Motor neuron (in vitro differentiated cells): ENCODE measurements at places on chromosomes 1 and 21. TPM values are rescaled to one million over a fixed set of nuclear protein-coding genes. Genes with fewer than 3 reads are reported as not detected.
A peak's percentile ranks its signal among the peaks of the same experiment; 100 is the strongest.

DNA sequence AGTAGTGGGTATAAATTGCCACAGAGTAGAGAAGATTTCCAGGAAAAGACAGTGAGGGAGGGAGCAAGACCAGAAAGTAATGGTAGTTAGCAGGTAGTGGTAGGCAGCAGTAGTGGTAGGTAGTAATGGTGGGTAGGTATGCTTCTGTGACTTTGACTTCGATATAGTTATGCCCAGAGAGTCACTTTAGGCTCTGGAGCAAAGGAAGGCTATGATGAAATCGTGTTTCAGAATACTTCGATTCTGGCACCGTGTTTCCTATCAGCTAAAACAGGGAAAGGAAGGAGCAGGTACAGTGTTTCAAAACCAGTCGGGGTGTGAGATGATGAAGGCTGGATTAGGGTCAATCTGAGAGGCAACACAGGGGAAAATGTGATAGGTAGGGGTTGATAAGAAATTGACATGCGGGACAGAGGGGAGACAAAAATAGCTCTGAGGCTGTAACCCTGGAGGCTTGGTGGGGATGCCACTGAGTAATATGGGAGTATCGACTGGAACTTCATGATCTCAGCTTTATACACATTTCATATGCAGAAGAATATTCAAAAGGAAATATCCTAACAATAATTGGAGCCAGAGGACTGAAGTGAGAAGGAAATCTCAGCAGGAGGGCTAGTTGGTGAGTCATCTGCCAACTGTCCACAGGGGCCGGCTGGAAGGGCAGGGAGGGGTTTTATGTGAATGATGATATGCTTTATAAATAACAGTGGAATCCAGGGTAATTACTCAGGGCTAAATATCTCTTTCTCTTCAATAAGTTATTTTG, 25.2 kb upstream of the TRIM45 start:
- peak; percentile 95 for ATAC-seq

- peak; percentile 90 for ATAC-seq
Observed at GRCh38 chr1:12052008-12052573, 11.0 kb upstream of the TNFRSF8 start.

DNA sequence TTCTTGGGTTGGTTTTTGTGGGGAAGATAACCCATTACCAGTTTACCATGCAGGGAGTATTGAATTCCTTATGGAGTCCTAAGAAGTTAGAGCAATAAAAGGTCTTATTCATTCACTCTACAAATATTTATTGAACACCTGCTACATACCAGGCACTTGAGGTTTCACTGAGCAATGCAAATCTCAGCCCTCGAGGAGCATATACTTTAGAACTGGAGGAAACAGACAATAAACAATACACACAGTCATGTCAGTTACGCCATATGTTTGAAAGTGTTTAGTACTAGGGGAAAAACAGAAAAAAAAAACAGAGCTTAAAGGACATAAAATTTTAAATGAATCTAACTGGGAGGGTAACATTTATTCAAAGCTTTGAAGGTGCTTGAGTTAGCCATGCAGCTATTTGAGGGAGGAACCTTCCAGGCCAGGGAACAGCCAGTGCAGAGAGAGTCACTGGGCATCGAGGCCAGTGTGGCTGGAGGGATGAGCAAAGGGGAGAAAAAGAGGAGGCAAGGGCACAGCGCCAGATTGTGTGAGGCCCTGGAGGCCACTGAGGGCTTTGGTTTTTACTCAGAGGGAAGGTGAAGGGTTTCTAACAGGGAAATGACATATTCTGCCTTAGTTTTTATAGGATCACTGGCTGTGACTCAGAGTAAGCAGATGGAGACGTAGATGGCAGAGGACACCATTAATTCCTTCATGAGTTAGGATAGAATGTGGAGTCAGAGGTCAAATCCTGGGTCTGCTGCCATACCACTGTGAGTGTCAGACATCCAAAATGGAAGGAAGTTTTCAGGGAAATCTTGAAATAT, 32.7 kb downstream of the C1orf21 start:
- ATAC-seq, result no peak

PTPRU gene
- 27.4 and 29.1 TPM in 2 replicates for total RNA-seq

LRRC3 gene
- total RNA-seq, result 0.16 and 0.25 TPM in 2 replicates

GRCh38 chr1:209414803-209415329, 168.6 kb upstream of the CAMK1G start:
- no peak for ATAC-seq

ZNF362 gene
- 29.6 and 31.7 TPM in 2 replicates for total RNA-seq

GRCh38 chr1:157004806-157005205, 40.7 kb downstream of the ARHGEF11 start:
- ATAC-seq, result no peak

GRCh38 chr1:229161740-229162139, 109.2 kb upstream of the RAB4A start:
- no peak for ATAC-seq

DPM3 gene
- total RNA-seq, result 92.4 and 117 TPM in 2 replicates

PCAT6 gene
- total RNA-seq, result 6.7 and 9.4 TPM in 2 replicates

LCE3E gene
- not detected in 2 replicates for total RNA-seq

GRCh38 chr1:3323021-3323795, 131.3 kb upstream of the ARHGEF16 start:
- ATAC-seq, result peak; percentile 12

SPRR4 gene
- not detected in 2 replicates for total RNA-seq

TEDDM1 gene
- total RNA-seq, result 0.21 and 0.27 TPM in 2 replicates

DNA sequence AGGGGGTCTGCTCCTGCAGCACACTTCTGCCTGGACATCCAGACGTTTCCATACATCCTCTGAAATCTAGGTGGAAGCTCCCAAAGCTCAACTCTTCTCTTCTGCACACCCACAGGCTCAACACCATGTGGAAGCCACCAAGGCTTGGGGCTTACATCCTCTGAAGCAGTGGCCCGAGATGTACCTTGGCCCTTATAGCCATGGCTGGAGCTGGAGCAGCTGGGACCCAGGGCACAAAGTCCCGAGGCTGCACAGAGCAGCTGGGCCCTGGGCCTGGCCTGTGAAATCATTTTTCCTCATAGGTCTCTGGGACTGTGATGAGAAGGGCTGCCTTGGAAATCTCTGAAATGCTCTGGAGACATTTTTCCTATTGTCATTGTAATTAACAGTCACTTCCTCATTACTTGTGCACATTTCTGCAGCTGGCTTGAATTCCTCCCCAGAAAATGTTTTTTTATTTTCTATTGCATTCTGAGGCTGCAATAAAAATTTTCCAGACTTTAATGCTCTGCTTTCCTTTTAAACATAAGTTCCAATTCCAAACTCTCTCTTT, 645.6 kb downstream of the RWDD3 start:
- ATAC-seq, result no peak

DNA sequence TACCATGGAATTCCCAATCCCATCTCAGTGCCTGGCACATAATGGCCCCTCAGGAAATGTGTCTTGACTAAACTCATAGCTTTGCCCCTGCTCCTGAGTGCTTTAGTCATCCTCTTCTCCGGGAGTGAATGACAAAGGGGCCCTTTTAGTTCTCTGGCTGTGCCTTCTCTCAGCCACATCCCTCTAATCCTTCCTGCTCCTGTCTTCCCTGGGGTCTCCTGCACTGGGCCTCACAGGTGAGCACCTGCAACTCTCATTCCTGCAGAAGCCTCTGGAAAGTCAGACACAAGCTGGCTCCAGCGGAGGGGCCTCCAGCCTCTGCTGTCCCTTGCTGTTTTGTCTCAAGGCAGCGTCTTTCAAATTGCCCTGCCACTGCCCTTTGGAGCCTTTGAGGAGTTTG, 14.0 kb upstream of the ETV3L start:
- no peak for ATAC-seq

RBM34 gene
- 141 and 154 TPM in 2 replicates for total RNA-seq

- ATAC-seq, result no peak
Observed at GRCh38 chr1:43614211-43614610, 35.7 kb upstream of the KDM4A start.

DNA sequence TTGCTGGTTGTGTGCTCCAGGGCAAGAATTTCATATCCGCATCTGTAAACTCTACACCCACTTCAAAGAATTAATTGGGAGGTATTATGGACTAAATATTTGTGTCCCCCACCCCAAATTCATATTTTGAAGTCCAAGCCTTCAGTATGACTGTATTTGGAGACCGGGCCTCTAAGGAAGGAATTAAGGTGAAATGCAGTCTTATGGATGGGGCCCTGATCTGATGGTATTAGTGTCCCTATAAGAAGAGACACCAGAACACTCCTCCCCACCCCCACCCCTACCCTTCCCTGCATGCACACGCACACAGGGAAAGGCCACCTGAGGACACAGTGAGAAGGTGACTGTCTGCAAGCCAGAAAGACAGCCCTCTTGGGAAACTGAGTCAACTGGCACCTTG, 332.4 kb downstream of the RPS6KC1 start:
- ATAC-seq, result no peak

DNA sequence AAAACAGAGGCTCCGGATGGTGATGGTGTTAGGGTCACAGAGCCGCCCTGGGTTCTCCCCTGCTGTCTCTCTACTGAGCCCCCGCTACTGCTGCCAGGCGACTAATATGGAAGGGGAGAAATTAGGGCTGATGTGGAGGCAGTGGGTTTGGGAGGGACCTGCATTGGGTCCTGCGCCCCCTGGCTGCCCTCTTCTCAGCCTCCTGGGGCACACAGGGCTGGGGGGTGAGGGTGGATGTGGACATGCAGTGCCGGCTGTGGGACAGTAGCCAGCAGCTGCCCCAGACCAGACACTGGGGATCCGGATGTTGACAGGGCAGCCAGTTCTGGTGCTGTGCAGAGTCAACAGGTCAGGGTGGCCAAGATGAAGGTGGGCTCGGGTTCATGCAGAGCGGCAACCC, 1.5 kb upstream of the CLCNKB start:
- no peak for ATAC-seq

DNA sequence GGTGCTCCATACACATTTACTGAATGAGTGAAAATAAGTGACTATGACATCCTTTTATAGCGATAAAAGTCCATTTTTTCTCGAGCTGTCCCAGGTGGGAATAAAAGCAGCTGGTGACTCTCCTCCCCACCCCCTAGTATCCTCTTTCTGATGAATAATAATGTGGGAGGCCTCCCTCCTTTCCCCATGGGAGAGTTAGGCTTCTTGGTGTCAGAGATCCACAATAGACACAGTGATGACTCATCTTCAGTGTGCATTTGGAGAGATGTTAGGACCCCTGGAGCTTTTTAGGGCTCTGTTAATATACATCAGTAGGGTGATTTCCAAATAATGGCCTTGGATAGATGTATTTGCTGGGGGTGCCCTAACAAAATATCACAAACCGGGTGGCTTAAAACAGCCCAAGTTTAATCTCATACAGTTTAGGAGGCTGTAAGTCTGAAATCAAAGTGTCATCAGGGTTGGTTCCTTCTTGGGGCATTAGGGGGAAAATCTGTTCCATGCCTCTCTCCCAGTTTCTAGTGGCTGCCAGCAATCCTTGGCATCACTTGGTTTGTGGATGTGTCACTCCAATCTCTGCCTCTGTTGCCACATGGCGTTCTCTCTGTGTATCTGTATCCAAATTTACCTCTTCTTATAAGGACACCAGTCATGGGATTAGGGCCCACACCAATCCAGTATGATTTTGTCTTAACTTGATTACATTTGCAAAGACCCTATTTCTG, 4.4 kb upstream of the PHC2 start:
- ATAC-seq, result no peak

TEX38 gene
- 2.3 and 2.5 TPM in 2 replicates for total RNA-seq

DNA sequence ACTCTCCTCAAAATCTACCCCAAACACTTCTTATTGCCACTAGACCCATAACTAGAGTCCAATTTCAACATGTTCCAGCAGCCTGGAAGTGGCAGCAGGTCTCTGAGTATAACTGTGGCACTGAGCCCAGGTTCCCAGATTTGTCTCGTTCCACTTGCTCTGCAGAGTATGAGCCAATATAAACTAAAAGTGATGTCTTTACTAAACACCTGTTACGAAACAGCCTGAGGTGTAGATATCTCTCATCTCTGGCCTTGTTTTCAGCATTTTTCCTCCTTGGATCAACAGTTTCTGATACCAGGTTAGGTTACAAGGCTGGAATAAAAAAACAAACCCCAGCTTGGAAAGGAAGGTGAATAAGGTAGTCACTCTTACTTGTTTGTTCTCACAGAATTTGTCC, 25.2 kb upstream of the PRDX6 start:
- ATAC-seq, result no peak

- ATAC-seq, result peak; percentile 47
Observed at GRCh38 chr1:214331827-214332423, 51.0 kb downstream of the SMYD2 start.

LRRC39 gene
- total RNA-seq, result 2.5 and 3.3 TPM in 2 replicates

DNA sequence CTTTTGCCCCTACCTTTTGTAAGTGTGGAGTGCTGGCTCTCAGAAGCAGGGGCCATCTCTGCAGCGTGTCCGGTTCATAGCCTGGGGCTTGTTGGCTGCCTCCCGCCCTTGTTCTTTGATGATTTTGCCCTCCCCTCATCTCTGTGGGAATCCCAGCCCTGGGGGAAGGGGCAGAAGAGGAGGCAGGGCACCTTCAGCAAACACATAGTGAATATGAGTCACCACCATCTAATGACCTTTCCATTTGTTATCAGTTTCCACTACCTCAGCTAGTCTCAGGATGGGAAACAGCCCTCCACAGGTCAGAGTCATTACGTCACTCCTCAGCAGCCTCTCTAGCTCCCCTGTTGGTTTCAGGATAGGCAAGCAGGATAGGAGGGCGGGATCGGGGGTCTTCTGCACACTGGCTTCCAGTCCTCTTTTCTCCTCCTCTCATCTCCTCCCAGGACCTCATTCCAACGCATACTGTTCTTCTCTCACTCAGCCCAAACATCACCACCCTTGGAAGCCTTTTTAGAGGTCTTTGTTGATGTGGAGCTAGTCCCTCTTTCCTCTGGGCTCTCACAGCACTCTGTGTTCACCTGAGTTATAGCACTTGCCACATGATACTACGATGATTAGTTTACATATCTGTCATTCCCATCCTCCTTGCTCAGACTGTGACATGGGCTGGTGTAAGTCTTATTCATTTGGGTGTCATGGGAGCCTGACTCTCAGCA, 15.8 kb downstream of the GADD45A start:
- ATAC-seq, result peak; percentile 97

DNA sequence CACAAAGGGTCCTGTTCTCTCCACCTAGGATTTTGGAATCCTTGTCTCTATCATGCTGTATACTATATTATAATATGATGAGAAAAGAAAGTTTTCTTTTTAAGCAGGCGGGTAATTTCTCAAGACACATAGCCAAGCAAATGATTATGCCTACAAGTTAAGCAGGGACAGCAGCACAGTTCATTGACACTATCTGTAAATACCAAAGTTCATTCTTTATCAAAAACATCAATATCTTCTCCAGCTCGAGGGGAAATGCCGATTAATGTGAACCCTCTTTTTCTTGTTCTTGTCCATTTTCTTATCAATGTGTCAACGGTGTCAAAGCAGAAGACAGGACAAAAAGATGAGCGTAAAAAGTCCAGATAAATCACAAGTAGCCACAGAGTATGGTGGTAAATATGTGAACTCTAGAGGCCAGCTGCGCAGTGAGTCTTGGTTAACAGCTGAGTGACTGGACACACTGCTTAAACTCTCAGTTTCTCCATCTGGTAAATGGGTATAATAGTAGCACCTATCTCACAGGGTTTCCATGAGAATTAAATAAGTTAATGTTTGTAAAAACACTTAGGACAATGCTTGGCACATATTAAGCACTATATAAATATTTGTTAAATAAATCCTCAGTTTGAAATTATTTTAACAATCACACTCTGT, 30.9 kb downstream of the LPAR3 start:
- ATAC-seq, result no peak

GRCh38 chr1:205443585-205444299, 12.1 kb downstream of the BLACAT1 start:
- no peak for ATAC-seq

DAP3 gene
- 132 and 137 TPM in 2 replicates for total RNA-seq

- ATAC-seq, result no peak
Observed at GRCh38 chr1:152954436-152954835, 7.4 kb downstream of the SPRR5 start.

MAP3K7CL gene
- 0.45 TPM in 1 of 2 replicates, not detected in the other for total RNA-seq

CD244 gene
- total RNA-seq, result 0.19 TPM in 1 of 2 replicates, not detected in the other

SPATA45 gene
- total RNA-seq, result not detected in 2 replicates

- no peak for ATAC-seq
Observed at GRCh38 chr1:151324390-151324930, 2.8 kb downstream of the PI4KB start.
